NCI-H526 (cell line): ENCODE measurements at places on chromosomes 3 and 15.

GRCh38 chr3:170622369-170623159 lies 36.7 kb upstream of the SLC7A14 start:
- DNase-seq: no peak

DNA sequence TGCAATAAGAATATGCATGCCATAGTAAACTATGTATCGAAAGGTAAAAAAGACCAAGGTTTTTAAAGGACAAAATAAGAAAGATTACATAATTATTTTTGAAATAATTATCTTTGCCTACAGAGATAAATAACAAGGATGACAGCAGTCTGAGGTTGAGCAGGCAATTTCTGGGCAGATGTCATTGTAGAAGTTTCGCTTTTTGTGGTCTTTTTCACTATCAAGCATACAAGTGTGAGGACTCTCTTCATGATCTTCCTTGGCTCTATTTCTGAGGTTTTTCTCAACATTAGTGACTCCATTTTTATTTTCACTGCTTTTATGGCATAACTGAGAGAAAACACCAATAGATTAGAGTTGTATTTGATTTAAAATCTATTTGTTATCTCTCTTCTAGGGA lies 1337.9 kb upstream of the EPHA6 start:
- no peak for DNase-seq

DNA sequence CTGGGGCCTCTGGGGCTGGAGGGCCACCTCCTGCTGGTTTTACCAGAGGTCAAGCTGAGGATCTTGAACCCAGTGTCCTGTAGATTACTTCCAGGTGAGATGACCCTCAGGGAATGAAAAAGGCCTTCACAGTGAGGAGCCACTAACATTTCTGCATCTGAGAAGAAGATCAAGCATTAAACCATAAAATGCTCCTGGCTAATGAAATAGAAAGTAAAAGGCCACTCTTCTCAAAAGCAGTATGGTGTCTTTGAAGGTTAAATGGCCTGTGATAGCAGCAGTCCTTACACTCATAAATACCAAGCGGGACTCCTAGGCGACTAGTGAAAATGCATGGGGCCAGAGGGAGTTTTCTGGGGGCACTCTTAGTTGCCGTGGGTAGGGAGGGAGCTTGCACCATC lies 47.0 kb upstream of the RGMA start:
- DNase-seq: no peak

DNA sequence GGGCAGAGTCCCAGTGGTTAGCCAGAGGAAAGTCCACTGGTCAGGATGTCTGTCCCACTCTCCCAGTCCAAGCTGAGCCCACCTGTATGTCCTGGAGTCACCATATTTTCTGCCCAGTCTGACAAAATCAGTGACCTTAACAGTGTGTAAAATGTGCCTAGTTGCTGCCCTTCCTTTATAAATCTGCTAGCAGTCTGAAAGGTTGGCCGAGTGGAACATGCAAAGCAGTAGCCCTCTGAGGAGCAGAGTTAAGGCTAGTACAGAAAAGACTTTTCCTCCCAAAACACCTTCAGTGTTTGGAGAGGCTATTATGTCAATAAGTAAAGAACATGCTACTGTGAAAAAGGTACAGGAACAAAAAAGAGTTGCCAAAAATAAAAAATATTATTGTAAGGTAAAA lies 15.3 kb downstream of the TTC21A start:
- DNase-seq: no peak

DNA sequence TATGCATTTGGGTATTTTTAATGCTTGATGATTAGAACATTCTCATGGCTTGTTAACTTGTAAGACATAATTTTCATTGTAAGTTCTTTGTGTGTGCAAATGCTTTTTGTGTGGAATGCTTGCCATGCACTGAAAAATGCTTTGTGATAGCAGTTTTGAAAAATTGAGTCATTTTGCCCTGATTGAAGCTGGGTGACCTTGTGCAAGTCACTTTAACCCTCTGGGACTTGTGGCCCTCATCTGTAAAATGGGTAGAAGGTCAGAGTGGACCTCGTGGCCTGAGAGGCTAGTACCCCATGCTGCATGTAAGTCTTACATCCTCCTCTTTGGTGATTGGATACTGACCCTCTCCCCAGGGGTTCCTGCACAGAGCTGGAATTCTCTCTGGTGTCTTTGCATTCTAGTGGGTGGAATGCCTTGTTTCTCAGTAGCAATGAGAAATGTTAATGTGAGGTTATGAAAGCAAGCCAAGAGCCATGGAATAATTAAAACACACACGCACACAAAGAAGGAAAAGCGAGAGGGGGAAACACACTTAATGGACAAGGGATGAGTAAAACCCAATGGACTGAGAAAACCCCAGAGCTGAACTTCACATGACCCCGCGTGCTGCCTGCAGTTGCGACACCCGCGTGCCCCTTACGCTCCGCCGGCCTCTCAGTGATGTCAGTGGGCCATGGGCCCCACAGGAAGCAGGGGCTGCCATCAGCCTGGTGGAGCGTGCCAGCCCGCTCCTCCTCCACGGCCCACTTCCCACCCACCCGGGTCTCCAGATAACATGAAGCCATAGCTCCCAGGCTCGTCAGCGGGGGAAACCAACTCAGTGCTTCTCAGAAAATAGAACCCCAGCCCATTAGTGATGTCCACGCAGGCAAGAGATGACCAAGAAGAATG lies 44.0 kb downstream of the SMAD3 start:
- no peak for DNase-seq

DNA sequence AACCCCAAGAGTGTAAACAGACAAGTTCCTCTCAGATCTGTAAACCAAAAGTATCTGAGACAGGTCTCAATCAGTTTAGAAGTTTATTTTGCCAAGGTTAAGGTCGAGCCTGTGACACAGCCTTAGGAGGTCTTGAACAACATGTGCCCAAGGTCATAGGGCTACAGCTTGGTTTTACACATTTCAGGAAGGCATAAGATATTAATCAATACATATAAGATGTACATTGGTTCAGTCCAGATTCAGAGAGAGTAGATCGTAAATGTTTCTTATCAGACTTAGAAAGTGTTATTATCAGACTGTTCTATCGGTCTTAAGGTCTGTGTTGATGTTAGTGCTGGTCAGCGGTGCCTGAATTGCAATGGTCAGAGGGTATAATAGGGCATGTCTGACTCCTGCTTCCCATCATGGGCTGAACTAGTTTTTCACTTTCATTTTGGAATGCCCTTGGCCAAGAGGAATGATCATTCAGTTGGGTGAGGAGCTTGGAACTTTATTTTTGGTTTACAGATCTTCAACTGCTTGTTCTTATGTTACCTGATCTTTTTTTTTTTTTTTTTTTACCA lies 27.0 kb upstream of the MFGE8 start:
- no peak for DNase-seq

DNA sequence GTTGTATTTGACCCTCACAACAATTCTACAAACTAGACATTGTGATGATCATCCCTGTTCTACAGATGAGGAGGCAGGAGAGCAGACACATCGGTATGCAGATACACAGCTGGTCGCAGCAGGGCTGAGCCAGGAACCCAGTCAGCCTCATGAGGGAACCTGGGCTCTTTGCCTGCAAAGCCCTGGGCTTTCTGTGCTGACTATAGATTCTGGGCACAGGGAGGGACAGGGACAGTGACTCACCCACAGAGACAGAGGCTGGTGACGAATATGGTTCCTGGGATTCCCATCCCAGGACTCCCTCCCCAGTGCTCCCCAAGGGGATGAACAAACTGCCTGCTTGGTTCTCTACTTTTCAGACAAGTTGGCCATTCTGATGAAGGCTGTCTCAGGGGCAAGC lies 3.8 kb upstream of the CAMP start:
- no peak for DNase-seq

DNA sequence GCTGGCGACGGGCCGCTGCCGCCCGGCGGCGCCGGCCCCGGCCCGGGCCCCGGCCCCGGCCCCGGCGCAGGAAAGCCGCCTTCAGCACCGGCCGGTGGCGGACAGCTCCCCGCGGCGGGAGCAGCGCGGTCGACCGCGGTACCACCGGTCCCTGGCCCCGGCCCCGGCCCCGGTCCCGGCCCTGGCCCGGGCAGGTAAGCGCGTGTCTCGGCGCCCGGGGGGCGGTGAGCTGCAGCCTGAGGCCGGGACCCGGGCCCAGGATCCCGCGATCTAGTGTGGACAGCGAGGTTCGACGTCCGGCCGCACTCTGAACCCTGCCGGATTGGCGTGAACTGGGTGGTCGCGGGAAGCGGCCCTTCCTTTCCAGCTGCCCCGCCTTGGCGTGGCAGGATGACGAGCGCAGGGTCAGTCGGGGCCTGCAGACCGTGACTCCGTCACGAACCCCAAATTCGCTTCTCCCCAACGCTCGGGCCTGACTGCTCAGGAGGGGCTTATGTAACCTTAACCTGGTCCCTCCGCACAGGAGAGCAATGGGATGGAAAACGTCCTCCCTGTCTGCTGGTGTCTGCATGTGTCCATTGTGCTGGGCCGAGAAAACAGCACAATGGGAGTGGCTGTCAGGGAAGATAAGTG lies 472 bp downstream of the BSN start:
- DNase-seq: no peak
